Pancreas (tissue), 10 donors: ENCODE measurements at places on chromosomes 4 and X. TPM values are rescaled to one million over a fixed set of nuclear protein-coding genes. Genes with fewer than 3 reads are reported as not detected.

ADGRL3 gene
- polyA plus RNA-seq = 0.08 TPM

- H3K36me3 ChIP-seq = no peaks in the 10 kb centered on the region
- H3K27me3 ChIP-seq = no peaks in the 10 kb centered on the region
- H3K4me1 ChIP-seq = no peaks in the 10 kb centered on the region
- DNase-seq = no peak
These were observed 126.7 kb upstream of the RAI2 start for GRCh38 chrX:17987783-17988182.

GRCh38 chr4:139134403-139134802 is 42.6 kb downstream of the ELF2 start:
- no peaks in the 10 kb centered on the region for H3K27me3 ChIP-seq
- no peak for DNase-seq
- H3K4me3 ChIP-seq = no peak overlapping the region
- no peaks in the 10 kb centered on the region for H3K4me1 ChIP-seq
- no peak overlapping the region for H3K27ac ChIP-seq
- H3K36me3 ChIP-seq = no peaks in the 10 kb centered on the region

GRCh38 chr4:4780729-4781244 is 78.7 kb upstream of the MSX1 start:
- H3K27me3 ChIP-seq = no peaks in the 10 kb centered on the region
- H3K4me1 ChIP-seq = no peaks in the 10 kb centered on the region
- no peaks in the 10 kb centered on the region for H3K36me3 ChIP-seq
- no peak overlapping the region for H3K4me3 ChIP-seq
- no peak for DNase-seq
- H3K27ac ChIP-seq = no peak overlapping the region

SUPT20HL1 gene
- not detected for polyA plus RNA-seq
